ENCODE measurements at places on chromosomes 11 and 22.
A peak's percentile ranks its signal among the peaks of the same experiment; 100 is the strongest.

GRCh38 chr11:114129699-114130098, 70.2 kb downstream of the ZBTB16 start:
- DNase-seq: no peak

GRCh38 chr22:23179381-23180299, 669 bp upstream of the BCR start:
- peak; percentile 21 for DNase-seq

- DNase-seq: no peak
Observed at GRCh38 chr11:120031612-120032600, 106.0 kb downstream of the TRIM29 start.

DNA sequence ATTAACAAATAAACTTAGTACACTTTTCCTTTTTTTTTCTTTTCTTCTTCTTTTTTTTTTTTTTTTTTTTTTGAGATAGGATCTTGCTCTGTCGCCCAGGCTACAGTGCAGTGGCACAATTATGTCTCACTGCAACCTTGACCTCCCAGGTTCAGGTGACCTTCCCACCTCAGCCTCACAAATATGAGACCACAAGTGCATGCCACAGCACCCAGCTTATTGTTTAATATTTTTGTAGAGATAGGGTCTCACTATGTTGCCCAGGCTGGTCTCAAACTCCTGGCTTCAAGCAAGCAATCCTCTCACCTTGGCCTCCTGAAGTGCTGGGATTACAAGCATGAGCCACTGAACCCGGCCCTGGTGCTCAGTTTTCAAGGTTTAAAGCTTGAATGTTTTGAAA, 88.9 kb downstream of the ELP4 start:
- no peak for DNase-seq

DNA sequence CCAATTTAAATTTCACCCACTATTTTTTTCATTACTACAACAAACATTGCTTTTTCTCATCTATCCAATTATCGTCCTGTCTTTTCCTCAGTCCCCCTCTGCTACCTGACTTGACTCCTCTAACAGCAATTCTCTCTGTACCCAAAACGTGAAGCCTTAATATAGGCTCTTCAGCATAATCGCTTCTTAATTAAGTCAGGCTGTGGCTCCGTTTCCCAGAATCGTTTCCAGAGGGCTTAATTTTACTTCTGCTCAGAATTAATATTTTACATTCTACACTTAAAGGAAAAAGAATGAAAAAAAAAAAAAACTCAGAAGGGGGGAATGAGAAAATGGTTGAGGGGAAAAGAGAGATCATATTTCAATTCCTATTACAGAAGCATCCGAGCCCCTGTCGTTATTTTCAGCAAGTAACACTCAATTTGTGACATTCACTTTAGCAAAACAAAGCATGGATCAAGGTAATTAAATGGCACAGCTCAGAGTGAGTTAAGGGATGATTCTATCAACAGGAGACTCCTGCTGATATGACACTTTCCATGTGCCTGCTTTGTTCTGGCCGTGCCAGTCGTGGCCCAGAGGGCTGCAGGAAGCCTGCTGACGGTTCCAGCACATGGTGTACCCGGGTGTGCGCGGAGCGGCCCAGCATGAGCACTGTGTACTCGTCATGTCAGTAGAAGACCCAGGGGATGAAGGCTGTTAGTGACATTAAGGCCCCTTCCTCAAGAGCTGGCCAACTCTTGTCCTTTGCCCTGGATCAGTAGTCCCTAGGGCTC, 272.5 kb downstream of the NTM start:
- DNase-seq: no peak

DNA sequence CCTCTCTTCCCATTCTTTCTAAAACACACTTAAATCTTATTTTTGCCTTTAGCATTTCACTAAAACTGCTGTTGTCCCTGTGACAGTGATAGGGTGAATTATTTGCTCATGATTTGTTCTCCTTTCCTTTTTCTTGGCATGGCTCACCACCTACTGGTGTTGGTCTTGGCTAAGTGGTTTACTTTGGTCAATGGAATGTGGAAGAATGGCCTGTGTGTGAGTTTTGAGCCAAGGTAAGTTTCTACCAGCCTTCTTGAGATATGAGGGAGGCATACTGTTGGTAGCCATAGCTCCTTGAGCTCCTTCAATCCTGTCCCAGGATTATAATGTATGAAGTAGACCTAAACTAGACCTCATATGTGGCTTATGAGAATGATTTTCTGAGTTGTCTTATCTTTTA, 506.3 kb upstream of the RAG2 start:
- no peak for DNase-seq

GRCh38 chr22:47344414-47344813, 582.0 kb downstream of the TBC1D22A start:
- no peak for DNase-seq

All from thoracic aorta (tissue), 2 donors.